ENCODE measurements at places on chromosomes 12 and 14.

GRCh38 chr12:130838284-130838950, 633 bp downstream of the STX2 start:
- DNase-seq: no peak

DNA sequence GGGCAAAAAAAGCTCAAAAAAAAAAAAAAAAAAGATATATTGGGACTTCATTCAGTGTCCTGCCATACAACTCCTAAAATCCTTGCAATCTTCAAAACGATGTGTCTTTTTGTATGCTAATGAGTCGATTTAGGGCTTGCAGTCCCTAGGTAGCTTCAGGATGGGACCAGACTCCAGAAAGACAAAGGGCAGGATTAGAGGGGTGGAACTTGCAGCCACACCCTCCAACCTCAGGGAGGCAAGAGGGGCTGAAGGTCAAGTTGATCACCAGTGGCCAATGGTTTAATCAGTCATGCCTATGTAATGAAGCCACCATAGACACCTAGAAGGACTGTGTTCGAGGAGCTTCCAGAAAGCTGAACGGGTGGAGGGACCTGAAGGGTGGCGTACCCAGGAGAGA, 29.3 kb downstream of the TEAD4 start:
- no peak for DNase-seq

GRCh38 chr12:119020406-119021360, 39.3 kb downstream of the SRRM4 start:
- DNase-seq: no peak

DNA sequence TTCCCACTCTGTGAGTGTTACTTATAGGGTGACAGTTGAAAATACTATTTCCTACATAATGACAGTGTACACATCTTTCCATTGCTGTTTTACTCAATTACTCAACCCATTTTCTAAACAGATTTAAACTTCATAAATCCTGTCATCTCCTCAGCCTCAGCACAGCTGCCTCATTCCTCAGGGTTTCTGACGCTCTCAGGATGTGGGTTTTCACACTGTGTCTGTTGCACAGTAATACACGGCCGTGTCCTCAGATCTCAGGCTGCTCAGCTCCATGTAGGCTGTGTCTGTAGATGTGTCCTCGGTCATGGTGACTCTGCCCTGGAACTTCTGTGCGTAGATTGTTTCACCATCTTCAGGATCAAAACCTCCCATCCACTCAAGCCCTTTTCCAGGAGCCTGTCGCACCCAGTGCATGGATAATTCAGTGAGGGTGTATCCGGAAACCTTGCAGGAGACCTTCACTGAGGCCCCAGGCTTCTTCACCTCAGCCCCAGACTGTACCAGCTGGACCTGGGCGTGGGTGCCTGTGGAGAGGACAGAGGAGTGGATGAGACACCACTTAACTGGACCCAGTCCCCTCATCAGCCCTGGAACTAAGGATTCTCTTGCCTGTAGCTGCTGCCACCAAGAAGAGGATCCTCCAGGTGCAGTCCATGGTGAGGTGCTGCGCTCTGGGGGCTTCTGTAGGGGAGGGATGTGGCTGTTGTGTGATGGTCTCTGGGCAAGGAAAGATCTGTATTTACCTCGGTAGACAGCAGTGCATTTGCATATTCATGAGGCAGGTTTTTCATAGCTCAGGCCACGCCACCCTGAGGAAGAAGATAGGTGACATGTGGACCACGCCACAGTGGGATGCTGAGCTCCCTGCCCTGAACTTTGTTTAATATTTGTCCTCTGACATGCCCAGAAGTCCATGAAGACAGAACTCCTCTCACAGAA, 750.2 kb downstream of the TMEM121 start:
- DNase-seq: no peak

- peak; percentile 44 for DNase-seq
Measured at GRCh38 chr12:124391340-124392261, 96.7 kb downstream of the RFLNA start.

DNA sequence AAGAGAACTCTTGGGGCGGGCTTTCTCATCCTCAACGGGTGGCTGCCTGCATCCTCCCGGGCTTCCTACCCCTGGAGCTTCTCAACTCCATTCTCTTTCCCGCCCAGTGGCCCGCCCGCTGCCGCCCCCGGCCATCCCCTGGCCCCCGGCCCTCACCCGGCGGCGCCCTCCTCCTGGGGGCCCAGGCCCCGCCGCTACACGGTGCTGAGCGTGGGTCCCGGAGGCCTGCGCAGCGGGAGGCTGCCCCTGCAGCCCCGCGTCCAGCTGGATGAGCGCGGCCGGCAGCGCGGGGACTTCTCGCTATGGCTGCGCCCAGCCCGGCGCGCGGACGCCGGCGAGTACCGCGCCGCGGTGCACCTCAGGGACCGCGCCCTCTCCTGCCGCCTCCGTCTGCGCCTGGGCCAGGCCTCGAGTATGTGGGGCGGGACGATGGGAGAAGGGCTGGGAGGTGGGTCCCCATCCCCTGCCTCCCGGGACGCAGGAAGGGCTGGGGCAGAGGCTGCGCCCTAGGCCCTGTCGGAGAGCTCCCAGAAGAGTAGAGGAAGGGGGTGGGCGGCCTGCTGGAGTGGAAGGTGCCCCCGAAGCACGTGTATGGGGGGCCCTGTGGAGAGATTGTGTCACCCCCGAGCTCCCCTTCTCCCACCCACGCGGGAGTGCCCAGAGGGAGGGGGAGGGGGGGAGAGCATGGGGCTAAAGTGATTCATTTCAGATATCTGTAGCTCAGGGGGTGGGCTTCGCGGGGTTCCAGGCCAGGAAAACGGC, 1.5 kb downstream of the LAG3 start:
- DNase-seq: no peak

GRCh38 chr12:52209321-52209720, 17.5 kb upstream of the KRT80 start:
- DNase-seq: peak; percentile 29

GRCh38 chr14:67533754-67534085, 630 bp downstream of the PLEKHH1 start:
- DNase-seq: no peak

DNA sequence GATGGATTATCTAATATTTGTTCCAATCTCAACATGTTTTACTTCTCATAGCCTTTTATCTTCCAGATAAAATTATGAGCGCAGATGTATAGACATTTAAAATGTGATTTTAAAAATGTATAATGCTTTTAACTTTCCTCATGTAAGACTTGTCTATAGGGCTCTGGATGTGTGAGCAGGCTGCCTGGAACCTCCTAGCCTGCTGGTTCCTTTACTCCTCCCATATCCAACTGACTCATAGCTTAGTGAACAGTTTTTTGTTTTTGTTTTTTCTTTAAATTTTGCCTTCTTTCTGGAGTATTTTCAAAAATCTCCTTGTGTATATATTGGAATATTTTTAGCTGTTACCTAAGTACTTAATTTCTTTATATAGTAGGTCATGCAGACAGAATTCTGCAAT, 115.4 kb downstream of the PDE3A start:
- DNase-seq: no peak

DNA sequence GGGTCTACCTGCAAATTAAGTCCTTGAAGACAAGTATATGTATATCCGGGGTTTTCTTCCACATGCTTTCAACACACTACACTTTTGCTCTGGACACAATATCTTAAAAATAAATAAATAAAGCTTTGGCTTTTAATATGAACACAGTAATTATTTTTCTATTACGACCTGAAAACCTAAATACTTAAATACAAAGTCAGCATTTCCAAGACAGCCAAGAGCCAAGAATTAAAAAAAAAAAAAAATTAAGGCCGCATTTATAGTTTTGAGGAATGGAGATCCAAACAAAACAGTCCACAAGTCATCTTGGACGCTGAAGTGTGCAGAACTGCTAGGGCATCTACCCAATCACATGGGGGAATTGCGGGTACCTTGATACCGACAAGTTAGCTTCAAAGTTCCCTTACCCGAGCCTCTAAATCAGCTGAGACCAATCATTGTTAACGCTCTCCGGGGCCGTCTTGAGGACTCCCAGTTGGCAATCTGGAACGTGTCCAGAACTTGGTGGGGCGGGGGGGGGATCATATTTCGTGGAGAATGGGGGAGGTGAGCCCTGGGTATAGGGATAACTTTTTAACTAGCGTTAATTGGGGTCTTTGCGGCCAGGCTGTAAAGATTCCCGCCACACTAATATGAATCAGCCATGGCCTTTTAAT, 731 bp upstream of the PCNX4 start:
- DNase-seq: peak; percentile 84

- DNase-seq: peak; percentile 26
Measured at GRCh38 chr12:25249931-25250738, 594 bp downstream of the KRAS start.
